GM13976 (cell line): ENCODE measurements at places on chromosomes 5 and 9.

GRCh38 chr5:102536323-102536928, 37.6 kb upstream of the SLCO6A1 start:
- no peak for DNase-seq

DNA sequence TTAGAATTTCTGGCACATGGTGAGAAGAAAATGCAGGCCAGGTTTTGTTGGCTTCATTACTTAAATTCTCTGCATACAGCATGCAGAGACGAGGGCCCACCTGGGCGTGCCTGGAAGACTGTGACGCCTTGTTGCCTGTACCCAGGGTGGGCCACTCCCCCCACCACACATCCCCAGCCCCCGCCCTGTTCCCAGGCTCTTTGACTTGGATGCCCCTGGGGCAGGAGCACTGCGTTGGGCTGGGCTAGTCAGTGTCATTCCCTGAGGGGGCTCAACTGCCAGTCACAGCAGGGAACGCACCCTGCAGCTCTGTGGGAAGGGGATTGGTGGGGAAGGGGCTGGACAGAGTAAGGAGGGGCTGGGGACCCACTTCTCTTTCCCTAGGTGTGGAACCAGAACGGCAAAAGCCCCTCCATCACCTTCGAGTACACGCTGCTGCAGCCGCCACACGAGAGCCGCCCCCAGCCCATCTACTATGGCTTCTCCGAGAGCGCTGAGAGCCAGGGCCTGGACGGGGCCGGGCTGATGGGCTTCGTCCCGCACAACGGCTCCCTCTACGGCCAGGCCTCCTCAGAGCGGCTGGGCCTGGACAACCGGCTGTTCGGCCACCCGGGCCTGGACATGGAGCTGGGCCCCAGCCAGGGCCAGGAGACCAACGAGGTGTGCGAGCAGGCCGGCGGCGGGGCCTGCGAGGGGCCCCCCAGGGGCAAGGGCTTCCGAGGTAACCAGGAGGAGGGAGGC, 19.6 kb downstream of the ADAMTSL2 start:
- no peak for DNase-seq

DNA sequence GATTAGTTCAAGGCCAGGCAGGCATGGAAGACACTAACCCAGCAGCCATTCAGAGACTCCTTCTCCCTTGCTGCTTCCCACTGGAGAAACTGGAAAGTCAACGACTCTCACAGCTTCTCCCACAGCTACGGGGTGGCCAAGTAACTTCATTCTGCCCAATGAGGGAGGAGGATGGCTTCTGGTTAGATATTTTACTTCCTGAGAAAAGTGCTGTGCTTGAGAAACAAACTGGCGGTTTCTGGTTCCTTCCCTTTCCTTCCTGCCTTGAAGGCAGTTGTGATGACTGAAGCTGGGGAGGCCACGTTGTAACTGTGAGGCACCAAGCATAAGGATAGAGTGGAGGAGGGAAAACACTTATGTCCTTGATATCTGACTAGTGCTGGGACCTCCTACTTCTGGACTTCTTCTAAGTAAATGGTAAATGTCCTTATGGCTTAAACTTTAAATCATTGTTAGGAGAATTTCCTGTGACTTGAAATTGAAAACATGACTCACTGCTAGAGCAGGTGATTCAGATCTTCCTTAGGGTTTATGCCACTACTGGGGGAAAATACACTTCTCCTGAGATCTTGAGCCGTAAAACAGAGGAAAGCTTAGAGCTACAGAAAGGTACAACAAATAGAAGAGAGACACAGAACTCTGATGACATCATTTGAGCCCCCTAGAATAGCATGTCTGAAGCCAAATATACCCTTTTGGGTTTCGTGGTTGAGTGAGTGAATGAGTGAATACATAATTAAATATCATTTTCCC, 3.1 kb upstream of the GNPDA1 start:
- no peak for DNase-seq

- DNase-seq = no peak
Observed at GRCh38 chr9:92804727-92805126, 40.1 kb upstream of the BICD2 start.

GRCh38 chr5:33939556-33940262, 3.5 kb downstream of the RXFP3 start:
- DNase-seq = no peak

DNA sequence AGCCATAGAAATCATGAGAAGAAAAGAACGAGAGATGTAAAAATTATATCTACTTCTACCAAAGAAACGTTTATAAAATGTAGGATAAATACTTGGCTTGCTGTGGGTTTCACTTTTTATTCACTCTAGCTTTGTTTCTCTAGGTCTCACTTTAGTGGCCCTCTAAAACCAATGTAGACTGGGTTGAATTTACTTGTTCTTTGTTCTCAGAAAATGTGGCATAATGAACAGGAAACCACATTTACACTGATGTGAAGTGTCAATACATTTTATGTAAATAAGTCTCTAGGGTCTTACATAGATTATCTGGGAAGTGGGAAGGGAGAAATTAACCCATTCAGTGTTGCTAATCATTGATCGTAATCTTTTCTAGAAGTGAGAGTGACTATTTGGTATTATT, 58.9 kb downstream of the PLPPR1 start:
- DNase-seq = no peak

DNA sequence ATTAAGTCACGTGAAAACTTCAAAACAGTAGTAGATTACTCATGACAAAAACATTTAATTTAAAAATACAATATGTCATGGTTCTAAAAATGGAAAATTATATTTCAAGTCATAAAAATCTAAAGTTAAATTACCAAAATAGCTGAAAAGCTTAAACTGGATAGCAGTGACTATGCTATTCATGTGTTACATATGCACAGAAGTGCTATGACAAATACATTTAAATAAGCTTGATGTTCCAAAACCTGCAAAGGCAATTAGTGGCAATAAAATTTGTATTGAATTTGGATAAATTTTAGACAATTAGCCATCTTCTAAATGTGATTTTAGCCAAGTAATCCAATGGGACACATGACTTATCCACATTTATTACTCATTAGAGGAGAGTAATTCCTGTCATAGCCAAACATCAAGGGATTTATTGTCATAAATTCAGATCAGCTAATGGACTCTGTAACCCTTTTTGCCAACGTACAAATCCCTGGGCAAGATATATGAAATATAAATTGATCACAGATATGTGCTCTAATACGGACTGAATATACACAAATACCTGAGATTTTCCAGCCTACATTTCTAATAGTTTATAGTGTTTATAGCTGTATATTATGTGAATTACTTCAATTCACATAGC, 419.4 kb downstream of the ISL1 start:
- DNase-seq = no peak

DNA sequence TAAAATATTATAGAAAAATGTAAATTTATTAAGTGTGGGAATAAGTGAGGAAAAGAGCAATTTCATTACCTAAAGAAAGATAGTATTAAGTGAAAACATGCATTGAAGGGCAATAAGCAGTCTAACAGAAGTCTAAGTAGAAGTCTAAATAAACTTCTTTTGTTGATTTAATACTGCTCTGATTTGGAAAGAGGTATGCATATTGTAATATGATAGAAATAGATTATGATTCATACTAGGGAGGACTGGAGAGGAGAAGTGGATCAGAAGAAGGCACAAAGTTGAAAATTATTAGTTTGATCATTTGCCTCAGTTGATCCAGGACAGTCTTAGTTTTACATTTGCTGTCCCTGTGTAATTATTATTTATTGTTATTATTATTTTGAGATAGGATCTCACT, 6.6 kb upstream of the ERBIN start:
- DNase-seq = no peak

DNA sequence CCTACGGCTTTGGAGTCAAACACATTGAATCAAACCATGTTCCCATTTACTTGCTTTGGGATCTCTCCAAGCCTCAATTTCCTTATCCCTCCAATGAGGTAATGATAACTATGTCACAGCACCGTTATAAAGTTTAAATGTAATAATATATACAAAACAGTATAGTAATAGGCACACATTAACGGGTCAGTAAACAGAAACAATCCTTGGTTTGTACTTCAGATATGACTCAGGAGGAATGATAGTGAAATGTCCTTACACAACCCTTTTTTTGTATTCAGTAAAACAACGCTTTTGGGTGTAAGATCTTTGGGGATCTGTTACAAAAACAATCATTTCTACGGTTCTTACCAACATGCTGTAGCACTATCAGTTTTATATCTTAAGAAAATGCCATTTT, 178.5 kb upstream of the GNA14 start:
- DNase-seq = no peak

GRCh38 chr5:55176176-55176818, 3.3 kb upstream of the CDC20B start:
- peak; percentile 29 for DNase-seq

DNA sequence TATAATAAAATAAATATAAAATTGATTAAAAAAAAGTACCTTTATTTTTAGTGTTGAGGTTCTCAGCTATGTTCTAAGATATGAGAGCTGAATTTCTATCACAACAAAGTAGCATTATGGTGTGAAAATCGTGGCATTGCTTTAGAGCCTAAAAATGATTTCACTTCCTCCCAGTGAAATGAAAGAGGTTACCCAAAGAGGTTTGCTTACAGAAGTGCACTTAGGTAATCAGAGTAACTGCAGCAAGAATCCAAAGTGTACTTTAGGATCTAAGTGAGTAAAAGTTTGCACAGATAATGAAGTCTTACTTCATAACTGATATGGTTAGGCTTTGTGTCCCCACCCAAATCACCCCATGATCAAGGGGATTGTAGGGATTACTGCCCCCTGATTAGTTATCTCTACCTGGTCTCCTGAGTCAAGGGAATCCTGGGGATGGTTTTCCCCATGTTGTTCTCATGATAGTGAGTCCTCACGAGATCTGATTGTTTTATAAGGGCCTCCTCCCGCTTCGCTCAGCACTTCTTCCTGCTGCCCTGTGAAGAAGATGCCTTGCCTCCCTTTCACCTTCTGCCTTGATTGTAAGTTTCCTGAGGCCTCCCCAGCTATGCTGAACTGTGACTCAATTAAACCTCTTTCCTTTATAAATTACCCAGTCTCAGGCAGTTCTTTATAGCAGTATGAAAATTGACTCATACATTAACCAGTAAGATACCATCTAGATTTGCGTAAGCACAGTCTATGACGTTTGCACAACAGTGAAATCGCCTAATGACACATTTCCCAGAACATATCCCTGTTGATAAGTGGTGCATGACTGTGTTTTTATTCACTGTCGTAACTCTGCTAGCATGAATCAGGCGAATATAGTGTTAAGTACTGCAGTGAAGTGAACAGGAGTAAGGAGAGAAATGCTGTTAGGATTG, 40.3 kb upstream of the LRRC70 start:
- no peak for DNase-seq

GRCh38 chr9:69976152-69976551, 67.5 kb upstream of the MAMDC2 start:
- no peak for DNase-seq

DNA sequence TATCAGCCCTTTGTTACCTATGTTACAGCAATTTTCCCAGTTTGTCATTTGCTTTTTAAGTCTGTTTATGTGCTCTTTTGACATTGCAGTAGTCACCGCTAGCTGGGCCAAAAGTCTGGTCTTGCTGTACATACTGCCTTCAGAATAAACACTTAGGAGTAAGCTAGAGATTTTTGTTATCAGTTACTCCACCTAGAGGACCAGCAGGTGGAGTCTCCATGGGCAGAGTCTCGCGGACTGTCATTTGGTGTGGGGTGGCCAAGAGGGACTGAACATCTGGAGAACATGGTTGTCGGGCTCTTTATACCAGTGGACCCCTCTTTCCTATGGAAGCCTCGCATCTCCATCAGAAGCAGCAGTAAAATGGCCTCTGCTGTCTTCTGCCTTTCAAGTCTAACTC, 10.8 kb upstream of the MGAT1 start:
- no peak for DNase-seq

- DNase-seq = no peak
Observed at GRCh38 chr5:65815161-65815560, 93.2 kb downstream of the NLN start.

- no peak for DNase-seq
Observed at GRCh38 chr9:129272348-129273025, 94.4 kb upstream of the IER5L start.

- no peak for DNase-seq
Observed at GRCh38 chr5:10248378-10249260, 1.1 kb downstream of the ATPSCKMT start.

DNA sequence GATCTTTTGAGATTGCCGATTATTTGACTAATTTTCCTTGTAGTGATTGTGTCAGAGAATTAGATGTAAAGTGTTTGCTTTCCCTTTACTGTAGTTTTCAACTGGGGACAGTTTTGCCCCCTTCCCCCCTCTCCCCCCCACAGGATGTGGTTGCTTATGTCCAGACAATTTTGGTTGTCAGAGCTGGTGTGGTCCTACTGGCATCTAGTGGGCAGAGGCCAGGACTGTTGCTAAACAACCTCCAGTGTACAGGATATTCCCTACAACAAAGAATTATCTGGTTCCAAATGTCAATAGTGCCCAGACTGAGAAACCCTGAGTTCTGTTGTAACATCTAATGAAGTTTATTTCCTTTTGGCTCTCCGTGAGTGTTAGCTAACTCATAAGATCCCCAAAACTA, 20.0 kb downstream of the TMEFF1 start:
- DNase-seq = no peak

DNA sequence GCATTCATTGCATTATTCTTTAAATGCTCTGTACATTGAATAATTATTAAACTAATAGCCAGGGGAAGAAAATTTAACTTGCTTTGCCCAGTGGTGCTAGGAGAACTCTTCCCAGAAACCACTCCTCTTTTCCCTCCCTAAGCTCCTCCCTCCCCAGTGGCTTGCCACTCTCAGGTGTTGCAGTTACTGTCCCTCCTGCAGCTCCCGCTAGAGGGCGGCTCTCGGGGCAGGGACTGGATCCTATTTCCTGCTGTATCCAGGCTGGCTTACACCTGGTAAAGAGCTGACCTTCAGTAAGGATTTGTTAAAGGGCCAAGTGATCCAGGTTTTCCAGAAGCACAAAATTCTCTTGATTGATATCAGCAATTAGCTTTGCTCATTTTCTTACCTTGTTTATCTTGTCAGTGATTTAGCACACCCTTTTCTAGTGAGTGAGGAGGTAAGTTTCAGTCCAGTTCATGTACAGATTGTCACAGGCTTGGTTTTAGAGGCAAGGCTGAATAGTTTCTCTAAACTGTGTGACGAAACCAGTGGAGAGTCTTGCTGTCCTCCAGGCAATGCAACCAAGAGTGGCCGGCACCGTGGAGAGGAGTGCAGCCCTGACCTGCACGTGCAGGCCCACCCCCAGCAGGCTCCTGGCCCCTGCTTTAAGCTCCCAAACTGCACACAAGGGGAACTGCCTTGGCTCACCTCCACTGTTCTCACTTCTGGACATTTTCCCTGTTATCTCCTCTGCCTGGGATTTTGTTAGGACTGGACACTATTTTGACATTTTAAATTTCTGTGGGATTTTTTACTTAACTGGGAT, 423.8 kb downstream of the SPOCK1 start:
- DNase-seq = peak; percentile 68

- no peak for DNase-seq
Observed at GRCh38 chr9:33042473-33042872, 17.4 kb downstream of the DNAJA1 start.

DNA sequence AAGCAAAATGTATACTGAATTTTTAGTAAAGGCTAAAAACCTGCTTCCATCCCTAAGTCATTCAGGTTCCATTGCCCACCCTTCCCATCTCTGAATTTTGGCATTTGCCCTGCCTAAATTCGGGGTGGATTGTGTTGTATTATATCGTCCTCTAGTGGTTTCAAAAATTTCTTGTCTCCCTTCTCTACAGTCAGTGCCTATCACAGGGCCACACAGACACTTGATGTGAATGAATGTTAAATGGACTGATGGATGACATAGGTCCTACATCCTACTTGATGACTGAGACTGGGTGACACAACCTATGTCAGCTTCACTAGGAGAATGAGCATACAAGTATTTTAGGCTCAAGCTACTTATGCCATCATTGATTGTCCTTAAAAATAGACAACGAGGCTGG, 45.6 kb upstream of the SLC30A5 start:
- DNase-seq = no peak

- DNase-seq = no peak
Observed at GRCh38 chr5:156798201-156798600, 51.9 kb upstream of the PPP1R2B start.
